ENCODE measurements at places on chromosomes 2 and 18.
A peak's percentile ranks its signal among the peaks of the same experiment; 100 is the strongest.

DNA sequence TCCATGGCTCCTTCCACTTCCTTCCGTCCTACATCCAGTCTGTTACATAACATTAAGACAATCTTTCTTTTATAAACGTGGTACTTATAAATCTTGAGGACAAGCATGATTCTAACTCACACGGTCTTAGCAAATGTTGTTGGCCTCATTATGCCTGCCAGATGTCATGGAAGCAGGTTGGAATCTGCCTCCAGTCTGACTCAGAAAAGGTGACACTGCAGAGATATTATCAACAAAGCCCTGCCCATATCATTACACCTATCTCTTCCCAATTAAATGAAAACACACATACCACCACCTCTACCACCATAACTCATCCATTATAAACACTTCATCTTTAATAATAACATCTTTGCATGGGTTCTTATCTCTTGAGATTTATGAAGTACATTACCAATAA lies 334.7 kb upstream of the CHAC2 start:
- DNase-seq = no peak

- no peak for DNase-seq
Measured at GRCh38 chr2:29894822-29895614, 26.4 kb downstream of the ALK start.

GRCh38 chr2:11129598-11130449 lies 25.4 kb upstream of the SLC66A3 start:
- peak; percentile 46 for DNase-seq

DNA sequence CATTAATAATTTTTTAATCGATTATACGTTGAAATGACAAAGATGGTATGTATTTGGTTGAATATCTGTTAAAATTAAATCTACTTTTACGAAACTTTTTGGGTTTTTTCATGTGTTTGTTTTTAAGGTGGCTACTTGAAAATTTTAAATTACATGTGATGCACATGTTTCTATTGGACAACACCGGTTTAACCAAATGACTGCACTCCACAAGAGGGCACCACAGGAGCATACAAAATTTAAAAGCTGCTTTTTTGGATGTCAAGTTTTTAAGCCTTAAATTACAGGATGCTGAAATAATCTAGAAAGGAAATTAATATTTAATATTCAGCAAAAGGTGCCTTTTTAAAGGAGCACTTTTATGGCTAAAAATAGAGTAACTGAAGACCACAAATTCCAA lies 98.7 kb downstream of the ACVR1 start:
- peak; percentile 4 for DNase-seq

- no peak for DNase-seq
Measured at GRCh38 chr2:96579422-96579821, 42.9 kb downstream of the ARID5A start.

GRCh38 chr18:36294031-36294430 lies 3.5 kb upstream of the FHOD3 start:
- no peak for DNase-seq

DNA sequence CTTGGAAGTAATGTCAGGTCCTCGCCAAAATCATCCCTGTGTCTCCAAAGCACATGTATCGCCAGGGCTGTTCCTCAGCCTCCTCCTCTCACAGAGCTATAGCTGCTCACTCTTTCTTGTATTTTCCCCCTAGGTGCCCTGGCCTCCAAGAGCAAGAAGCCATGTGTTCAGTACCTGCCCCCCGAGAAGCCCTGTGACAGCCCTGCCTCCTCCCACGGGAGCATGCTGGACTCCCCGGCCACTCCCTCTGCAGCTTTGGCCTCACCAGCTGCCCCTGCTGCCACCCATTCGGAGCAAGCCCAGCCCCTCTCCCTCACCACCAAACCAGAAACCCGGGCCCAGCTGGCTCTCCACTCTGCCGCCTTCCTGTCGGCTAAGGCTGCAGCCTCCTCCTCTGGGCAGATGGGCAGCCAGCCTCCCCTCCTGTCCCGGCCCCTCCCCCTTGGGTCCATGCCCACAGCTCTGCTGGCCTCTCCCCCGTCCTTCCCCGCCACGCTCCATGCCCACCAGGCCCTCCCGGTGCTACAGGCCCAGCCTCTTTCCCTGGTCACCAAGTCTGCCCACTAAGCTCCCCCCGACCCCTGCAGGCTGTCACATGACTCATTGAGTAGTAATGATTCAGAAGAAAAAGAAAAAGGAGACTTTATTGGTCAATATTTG lies 18.8 kb downstream of the TGOLN2 start:
- no peak for DNase-seq

DNA sequence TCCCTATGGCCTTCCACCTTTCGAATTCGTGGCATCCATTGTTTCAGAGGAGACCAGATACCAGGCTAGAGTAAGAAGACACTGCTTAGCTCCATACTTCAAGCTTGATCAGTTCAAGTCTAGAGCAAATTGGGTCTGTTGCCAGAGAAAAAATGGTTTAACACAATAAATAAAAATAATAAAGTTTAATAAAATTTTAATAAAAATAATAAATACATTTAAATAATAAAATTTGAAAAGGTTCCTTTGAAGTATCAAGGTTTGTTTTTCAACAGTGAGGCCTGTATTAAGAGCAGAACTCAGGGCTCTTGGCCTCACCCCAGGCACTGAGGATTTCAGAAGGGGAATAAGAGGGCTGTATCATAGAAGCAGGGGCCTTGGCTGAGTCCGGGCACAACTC lies 105.6 kb upstream of the REV1 start:
- DNase-seq = no peak

DNA sequence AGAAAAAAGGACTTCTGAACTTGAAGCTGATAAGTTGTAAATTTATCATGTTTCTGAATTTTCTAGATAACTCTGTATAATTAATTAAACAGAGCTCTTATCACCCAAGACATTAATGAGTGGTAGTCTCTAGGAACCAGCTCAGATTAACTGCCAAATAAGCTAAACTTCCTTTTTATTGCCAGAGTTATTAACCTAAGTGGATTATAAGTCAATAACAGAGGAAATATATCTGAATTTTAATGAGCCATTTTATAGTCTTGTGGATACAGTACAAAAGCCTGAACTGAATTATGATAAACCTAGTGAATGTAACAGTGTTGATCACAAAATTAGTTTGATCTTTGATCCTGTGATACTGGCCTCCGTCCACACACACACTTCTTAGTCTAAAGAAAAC lies 111.5 kb downstream of the COMMD1 start:
- no peak for DNase-seq

GRCh38 chr18:76721207-76721996 lies 101.0 kb upstream of the ZNF236 start:
- DNase-seq = no peak

DNA sequence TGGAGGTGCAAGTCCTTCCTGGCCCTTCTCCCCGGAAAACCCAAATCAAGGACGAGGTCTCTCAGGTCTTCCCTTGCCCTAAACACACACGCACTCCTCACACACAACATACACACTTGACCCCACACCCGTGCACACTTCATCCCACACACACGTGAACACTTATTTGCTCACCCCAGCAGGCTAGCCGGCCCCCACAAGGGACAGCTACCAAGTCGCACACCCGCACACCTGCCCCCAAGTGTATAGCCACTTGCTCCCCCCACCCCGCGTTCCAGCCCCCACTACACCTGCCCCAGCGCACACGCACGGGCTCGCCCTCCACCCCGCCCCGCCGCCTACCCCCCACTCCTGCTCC lies 359 bp downstream of the TGFBRAP1 start:
- no peak for DNase-seq

- no peak for DNase-seq
Measured at GRCh38 chr2:234533626-234534025, 36.7 kb upstream of the ARL4C start.

- no peak for DNase-seq
Measured at GRCh38 chr18:61475931-61476330, 142.7 kb downstream of the CDH20 start.

GRCh38 chr2:175205523-175205922 lies 24.0 kb upstream of the ATP5MC3 start:
- DNase-seq = no peak

- no peak for DNase-seq
Measured at GRCh38 chr2:58099096-58099769, 52.6 kb downstream of the VRK2 start.

- DNase-seq = no peak
Measured at GRCh38 chr2:197269815-197270214, 40.8 kb downstream of the ANKRD44 start.

- DNase-seq = no peak
Measured at GRCh38 chr2:112584891-112585250, 462 bp downstream of the CHCHD5 start.
